ENCODE measurements at places on chromosomes 4 and X. TPM values are rescaled to one million over a fixed set of nuclear protein-coding genes. Genes with fewer than 3 reads are reported as not detected.

The MEPE gene
- total RNA-seq = not detected

The CT45A5 gene
- not detected for total RNA-seq

The NR3C2 gene
- total RNA-seq = 5.9 TPM

The INPP4B gene
- 143 TPM for total RNA-seq

The TMEM271 gene
- not detected for total RNA-seq

The MAGEC3 gene
- total RNA-seq = not detected

The ZBTB49 gene
- total RNA-seq = 8.7 TPM

The GPR101 gene
- total RNA-seq = not detected

The RBMXL3 gene
- not detected for total RNA-seq

The NKX3-2 gene
- total RNA-seq = 7.5 TPM

The EDA gene
- total RNA-seq = 0.08 TPM

The SPIN2A gene
- not detected for total RNA-seq

The PRR32 gene
- total RNA-seq = not detected

The SHISA3 gene
- total RNA-seq = not detected

The MSX1 gene
- total RNA-seq = 15.1 TPM

The VEGFC gene
- 13.0 TPM for total RNA-seq

The UCP1 gene
- not detected for total RNA-seq

The HAUS3 gene
- total RNA-seq = 13.1 TPM

The GYPA gene
- total RNA-seq = not detected

The IRS4 gene
- not detected for total RNA-seq

The ARHGAP6 gene
- 16.8 TPM for total RNA-seq

The S100G gene
- not detected for total RNA-seq

The NDP gene
- 1.4 TPM for total RNA-seq

The TSPAN6 gene
- 29.2 TPM for total RNA-seq

The CXorf49 gene
- total RNA-seq = not detected

The RAB9B gene
- total RNA-seq = 2.1 TPM

The IQCM gene
- total RNA-seq = 0.94 TPM

The ODAPH gene
- total RNA-seq = 0.13 TPM

The SPARCL1 gene
- total RNA-seq = 0.80 TPM

The ETNPPL gene
- not detected for total RNA-seq

The PCDH18 gene
- 59.9 TPM for total RNA-seq

The SSX4 gene
- total RNA-seq = 0.64 TPM

The FAM184B gene
- total RNA-seq = not detected

The NHSL2 gene
- total RNA-seq = 0.19 TPM

The MAGED4B gene
- total RNA-seq = 57.4 TPM

The SORCS2 gene
- 4.4 TPM for total RNA-seq

The NLGN3 gene
- 0.24 TPM for total RNA-seq

The REPS2 gene
- 4.9 TPM for total RNA-seq

The TASL gene
- total RNA-seq = not detected

The PPBP gene
- total RNA-seq = not detected

The OSTC gene
- total RNA-seq = 361 TPM

The MAMLD1 gene
- total RNA-seq = 3.0 TPM

Measured in myocyte (in vitro differentiated cells).